ENCODE measurements at places on chromosomes 1 and 21.

DNA sequence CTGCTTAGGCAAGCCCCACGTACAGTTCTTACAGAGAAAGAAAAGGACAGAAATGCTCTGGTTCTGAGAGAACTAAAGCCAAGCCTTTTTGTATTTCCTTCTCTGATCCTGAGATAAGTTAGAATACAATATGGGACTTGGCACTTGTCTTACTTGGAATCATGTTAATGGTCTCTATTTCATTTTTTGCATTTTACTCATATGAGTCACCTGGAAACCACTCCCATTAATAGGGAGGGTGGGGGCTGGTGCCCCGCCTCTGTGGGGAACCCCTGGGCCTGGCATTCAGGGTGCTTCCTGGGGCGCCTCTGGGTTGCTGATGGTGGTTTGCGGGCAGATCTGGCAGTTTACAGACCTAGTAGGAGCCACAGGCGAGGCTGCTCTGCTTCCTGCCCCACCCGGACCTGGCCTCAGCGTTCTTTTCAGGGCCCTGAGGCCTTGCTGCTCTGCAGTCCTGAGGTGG is 26.7 kb downstream of the TSPAN2 start:
- peak; percentile 75 for DNase-seq

DNA sequence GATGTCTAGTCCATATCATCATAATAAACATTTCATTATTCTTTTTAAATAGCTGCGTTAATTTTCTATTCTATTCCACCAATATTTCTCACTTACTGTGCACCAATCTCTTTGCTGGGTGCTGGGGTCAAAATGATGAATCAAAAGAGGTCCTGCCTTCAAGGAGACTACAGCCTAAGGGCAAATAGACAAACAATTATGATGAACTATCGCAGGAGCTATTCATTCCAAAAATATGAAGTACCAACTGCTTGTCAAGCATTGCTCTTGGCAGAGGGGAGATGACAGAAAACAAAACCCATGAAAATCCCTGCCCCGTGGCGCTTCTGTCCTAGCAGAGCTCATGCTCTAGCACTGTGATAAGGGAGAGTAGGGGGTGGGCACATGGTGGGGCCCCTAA is 28.8 kb upstream of the SLC26A9 start:
- DNase-seq, result no peak

- no peak for DNase-seq
These were observed 79.7 kb upstream of the MARK1 start for GRCh38 chr1:220448217-220448616.

DNA sequence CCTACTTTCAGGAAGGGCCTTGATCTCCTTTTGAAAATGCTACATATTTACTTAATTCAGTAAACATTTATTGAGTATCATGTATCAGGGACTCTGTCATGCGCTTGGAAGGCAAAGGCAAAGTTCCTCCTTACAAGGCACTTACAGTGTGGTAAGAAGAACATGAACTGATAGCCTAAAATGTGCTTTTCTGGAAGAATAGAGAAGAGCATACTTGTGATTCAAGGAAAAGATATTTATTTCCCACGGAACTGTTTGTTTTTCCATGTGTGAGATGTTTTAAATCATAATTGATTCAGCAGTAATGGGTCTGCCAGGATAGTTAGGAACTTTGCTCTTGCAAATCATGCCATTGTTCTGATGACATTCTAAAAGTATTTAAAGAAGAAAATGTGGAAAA is 110.1 kb upstream of the ZNHIT6 start:
- no peak for DNase-seq

- DNase-seq, result peak; percentile 66
These were observed 56.0 kb downstream of the ADARB1 start for GRCh38 chr21:45130324-45130774.

- no peak for DNase-seq
These were observed 75.5 kb downstream of the NPHP4 start for GRCh38 chr1:5916572-5917280.

DNA sequence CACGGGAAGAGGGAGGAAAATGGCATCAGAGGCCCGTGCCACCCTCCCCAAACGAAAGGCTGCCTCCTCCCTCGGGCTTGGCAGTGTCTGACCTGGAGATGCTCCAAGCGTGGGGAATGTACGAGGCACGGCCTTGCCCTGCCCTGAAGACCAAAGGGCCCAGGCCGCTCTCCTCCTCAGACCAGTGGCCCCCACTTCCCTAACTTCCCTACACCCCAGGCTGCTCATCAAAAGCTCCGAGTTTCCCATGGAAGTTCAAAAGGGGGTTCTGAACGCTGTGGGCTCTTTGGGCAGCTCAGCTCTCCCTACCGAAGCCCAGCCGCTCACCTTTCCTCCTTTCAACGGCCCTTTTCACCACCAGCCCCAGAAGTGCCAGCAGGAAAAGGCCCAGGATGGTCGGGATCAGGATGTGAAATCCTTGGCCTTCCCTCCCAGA is 11.8 kb downstream of the FCMR start:
- no peak for DNase-seq

DNA sequence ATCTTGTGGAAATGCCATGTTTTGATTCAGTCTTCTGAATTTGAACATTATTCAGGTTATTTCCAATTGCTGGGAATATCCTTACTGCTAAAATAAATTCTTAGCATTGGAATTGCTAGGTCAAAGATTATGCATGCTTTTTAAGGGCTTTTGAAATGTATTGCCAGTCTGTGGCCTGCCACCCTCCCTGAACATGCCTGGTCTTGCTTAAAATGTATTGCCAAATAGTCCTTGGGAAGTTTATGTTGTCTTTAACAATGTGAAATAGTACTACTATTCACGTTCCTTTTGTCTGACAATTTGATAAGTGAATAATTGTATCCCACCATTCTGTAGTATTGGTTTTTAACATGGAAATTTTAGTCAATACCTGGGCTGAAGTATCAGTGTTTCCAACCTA is 13.6 kb downstream of the TARDBP start:
- DNase-seq, result no peak

DNA sequence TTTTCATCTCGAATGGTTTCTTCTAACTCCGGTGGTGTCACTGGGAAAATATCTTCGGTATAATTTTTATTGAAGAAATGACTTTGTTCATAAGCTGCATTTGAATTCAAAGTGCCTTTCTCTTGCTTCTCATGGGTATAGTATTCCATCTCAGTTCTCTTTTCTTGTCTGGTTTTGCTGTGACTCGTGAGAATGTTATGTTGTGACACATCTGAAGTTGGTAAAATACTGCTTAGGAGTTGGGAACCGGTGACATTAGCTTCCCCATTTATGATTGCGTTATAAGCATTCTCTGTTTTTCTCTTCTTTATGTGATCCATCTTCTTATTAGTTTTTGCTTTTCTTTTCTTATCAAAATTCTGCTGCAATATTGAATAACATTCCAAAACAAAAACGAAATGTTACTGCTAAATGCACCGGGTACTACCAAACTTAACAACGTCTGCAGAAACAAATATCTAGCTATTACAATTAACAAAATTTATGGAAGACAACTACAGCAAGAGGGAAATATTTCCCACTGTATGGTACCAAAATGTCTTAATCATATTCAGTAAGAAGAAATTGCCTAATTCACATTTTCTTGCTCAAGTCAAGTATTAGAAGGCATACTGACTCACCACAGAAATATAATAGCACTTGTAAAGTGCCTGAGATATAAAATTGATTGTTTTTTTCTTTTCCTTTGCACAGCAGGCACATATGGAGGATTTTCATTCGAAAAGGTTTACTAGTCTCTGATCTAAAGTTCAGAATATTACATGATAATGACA is 15.5 kb downstream of the LRIF1 start:
- peak; percentile 8 for DNase-seq

DNA sequence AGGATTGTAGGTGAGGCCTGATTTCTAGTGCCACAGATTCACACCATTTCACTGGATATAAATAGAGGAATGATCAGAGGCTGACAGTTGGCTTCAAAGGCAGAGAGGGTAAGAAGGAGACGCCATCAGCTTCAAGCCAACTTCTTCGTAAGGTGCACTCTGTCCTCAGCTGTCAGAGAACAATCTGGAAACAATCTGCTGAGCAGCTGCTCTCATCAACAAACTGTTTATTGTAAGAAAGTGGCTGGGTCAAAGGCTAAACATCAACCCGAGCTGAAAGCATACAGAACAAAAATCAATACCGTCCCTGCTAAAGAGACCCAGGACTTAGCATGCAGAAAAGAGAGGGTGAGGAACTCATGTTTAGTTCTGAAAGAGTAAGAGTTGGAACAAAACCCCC is 48.2 kb downstream of the HLCS start:
- no peak for DNase-seq

DNA sequence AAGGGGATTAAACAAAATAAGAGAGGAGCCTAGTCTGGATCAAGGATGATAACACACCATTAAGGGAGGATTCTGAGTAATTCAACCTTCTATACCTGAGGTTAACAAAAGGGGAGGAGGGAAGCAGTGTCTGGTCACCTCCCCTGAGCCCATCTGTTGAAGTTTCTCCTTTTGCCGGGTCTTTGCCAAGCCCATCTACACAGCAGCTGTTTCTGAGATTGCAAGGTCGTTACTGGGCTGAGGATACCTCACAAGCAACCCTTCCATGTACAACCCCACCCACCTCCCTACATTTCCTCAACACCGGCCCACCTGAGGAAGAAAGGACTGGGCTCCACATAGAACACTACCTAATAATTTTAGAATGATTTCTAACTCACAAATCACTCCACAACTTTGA is 26.3 kb downstream of the LRRC52 start:
- DNase-seq, result no peak

GRCh38 chr1:87615901-87616300 is 287.2 kb downstream of the LMO4 start:
- no peak for DNase-seq

GRCh38 chr1:112363636-112364035 is 32.4 kb upstream of the CTTNBP2NL start:
- DNase-seq, result no peak

DNA sequence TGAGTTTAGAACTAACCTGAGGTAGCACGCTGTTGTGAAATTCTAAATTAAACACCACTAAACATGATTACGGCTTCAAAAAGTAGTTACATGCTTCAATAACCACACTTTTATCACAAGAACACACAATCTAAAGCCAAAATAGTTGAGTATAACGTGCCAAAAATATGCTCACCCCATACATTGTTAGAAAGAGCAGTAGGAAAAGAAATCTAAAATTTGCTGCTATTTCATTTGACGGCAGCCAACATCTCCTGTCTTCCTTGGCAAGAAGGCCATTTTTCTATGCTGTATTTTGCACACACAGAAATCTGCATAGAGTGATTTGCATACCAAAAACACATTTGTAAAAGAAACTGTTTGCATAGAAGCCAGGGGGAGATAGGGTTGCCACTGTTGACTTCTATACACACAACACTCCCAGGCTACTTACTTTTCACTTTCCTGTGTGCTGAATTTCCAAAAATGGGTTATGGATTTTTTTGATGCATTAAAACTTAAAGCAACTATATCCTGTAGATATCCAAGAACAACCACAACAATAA is 42.9 kb upstream of the DMRTB1 start:
- no peak for DNase-seq

GRCh38 chr21:46171585-46171984 is 12.7 kb downstream of the SPATC1L start:
- DNase-seq, result no peak

DNA sequence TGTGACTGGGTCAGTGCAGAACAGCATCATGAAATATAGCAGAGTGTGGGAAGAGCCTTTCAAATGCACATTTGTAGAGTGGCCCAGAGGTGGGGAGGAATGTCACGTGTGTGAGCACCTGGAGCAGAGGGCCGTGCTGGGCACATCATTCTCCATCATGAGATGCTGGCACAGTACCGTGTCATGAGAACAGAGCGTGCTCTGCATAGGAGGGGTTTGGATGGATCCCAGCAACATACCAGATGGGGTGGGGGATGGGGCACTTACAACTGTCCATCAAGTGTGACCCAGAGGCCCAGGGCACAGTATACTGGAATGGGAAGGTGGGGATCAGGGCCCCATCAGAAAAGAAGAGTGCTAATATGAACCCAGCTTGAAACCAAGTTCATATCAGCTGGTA is 182.0 kb downstream of the LMX1A start:
- no peak for DNase-seq

- DNase-seq, result no peak
These were observed 822 bp downstream of the MTX1 start for GRCh38 chr1:155209312-155209721.

DNA sequence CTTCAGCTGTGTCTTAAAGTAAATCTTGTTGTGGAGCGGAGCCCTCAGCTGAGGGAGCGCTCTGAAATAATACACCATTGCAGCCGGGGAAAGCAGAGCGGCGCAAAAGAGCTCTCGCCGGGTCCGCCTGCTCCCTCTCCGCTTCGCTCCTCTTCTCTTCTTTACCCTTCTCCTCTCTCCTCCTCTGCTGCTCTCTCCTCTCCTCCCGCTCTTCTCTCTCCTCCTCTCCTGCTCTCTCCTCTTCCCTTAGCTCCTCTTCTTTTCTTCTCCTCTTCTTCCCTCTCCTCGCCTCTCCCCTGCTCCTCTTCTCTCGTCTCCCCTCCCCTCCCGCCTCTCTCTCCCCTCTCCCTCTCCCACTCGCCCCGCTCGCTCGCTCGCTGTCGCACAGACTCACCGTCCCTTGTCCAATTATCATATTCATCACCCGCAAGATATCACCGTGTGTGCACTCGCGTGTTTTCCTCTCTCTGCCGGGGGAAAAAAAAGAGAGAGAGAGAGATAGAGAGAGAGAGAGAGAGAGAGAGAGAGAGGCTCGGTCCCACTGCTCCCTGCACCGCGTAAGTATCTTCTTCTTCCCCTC is at the start of gene PROX1:
TSS of gene PROX1 (plus strand) at position 47 of the 580 bp plus-strand sequence. CDS start 8,563 bp downstream, outside the sequence.
- no peak for DNase-seq

DNA sequence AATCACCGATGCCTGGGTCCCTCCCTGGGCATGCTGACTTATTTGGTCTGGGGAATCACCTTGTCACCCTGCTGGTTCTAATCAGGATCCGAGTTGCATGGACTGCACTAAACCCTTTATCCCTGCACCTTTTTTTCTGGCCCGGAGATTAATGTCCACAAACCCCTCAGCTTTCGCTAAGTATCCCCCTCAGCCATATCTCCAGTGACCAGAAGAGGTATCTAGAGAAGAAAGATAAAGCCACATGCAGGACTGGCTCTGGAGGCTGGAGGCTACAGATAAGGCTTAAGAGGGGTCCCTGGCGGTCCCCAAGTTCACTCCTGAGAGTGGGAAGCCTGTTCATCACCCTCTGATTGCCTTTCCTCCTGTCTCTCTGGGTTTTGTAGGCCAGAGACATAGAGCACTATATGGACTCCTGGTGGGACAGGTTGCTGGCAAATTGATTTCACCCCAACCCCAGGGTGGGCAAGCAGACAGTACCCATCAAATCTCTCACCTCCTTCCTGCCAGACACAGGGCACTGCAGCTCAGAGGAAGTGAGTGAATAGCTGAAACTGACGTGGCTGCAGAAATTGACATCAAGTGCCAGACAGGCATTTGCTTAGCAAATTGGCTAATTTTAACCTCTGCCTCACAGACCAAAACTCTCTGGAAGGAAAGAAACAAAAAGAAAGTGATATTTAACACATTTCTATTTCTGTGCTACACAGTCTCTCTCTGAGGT is 38.8 kb downstream of the HMGB4 start:
- no peak for DNase-seq

- no peak for DNase-seq
These were observed 136.8 kb upstream of the IRF2BP2 start for GRCh38 chr1:234746798-234747196.

GRCh38 chr1:178470411-178470960 is 26.3 kb downstream of the CLEC20A start:
- DNase-seq, result no peak

Measured in H54 (cell line).